Activated B cell treated with CpG ODN at 0.5 μM for 24 hours (primary cell): ENCODE measurements at places on chromosomes 4 and X.

DNA sequence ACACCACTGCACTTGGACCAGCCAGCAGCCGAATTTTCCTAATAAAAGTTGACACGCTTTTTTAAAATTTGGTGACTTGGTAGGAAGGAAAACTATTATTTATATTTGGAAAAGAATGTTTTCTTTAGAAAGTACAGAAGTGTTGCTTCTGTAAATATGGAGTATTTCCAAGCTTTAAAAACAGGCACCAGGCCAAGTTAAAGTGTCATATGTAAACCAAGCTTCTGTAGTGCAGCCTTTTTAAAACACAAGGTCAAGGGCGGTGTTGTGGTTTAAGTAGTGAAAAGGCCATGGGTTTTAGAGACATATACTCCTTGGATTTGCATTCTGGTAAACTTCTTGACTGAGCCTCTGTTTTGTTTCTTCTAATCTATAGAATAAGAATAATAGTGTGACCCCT is 62.7 kb downstream of the TRIM2 start:
- DNase-seq: no peak

- DNase-seq: no peak
Observed at GRCh38 chr4:79756140-79756895, 316.7 kb downstream of the ANTXR2 start.

DNA sequence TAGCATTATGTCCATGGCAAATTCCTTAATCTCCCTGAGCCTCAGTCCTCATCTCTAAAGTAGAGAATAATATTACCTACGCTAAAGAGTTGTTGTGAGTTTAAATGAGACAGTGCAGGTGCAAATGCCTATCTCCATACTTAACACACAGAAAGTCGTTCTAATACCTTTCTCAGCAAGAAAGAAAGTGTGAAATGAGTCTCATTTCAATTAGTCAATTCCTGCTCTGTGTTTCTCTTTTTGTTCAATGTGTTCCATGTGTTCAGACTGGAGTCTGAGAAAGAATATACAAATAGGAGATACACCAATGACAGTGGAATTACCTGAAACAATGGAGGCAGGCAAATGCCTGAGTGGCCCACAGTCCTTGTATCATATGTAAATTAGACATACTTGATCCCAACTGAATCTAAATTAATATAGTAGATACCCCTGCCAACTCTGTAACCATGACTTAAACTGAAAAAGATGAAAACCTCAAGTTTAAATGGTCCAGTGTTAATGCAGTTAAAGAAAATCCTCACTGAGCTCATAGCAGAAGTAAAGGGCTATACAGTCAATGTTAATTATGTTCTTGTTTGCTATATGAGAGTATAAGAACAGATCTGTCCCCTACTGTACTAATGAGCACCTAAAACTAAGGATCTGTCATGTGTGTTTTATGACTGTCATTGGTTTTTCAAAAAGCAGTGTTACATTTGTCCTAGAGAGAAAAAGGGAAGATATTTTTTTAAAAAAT is 68.2 kb downstream of the GPC3 start:
- DNase-seq: no peak

DNA sequence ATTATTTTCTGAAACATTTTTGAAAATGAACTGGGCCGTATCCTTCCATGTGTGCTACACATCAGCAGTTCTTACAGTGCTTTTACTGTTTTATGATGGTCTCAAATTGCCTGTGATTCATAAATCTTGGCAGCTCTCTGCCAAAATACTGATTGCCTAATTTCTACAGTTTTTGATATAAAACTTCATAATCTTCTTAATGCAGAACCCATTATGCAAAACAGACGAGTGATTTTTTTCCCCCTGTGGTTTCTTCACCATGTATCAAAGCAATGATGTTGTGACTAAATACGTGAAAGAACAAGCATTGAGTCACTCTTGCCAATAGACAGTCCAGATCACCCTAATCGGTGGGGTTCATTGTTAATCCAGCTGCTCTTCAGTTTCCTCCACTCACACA is 156.4 kb upstream of the WDR1 start:
- DNase-seq: no peak

- no peak for DNase-seq
Observed at GRCh38 chr4:6591781-6592180, 16.8 kb downstream of the MAN2B2 start.

DNA sequence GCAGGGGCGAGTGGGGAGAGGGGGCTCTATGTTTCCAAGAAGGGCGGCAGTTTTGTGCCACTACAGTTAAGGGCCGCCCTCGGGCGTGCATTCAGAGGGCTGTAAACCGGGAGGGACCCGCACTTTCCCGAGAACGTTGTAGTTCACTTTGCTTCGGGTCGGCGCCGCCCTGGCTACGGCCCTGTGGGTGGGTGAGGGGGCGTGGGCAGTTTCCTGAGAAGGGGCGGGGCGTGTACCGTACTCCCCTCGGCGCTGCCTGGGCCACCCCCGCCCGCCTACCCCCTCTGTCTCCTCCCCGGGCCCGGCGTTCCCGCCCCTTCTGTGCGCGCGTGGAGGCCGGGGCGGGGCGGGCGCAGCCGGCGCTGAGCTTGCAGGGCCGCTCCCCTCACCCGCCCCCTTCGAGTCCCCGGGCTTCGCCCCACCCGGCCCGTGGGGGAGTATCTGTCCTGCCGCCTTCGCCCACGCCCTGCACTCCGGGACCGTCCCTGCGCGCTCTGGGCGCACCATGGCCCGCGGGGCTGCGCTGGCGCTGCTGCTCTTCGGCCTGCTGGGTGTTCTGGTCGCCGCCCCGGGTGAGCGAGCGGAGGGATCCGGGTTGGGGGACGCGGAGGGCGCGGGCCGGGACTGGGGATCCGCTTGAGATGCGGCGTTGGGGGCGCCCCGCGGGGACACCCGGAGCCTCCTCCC is at the start of gene CD99:
TSS of gene CD99 (plus strand) at position 440 of the 687 bp plus-strand sequence. CDS start at position 506, 66 bp downstream.
- DNase-seq: peak; percentile 92

DNA sequence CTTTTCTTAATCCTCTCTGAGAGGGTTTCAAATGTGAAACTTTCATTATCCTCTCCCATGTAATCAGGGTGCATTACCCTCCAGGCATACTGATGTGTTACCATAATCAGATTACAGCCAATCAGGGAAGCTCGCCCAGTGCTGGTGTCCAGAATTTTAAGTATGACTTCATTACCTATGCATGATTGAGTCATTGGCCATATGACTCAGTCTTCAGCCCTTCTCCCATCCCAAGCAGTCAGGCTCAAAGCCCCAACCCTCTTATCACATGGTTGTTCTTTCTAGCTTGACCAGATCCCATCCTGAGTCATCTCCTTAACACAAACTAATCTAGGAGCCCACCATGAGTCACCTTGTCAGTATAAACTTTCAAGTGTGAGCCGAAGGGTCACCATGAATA is 1668.1 kb upstream of the AGA start:
- DNase-seq: no peak

GRCh38 chr4:38717604-38718003 is 53.6 kb downstream of the KLF3 start:
- DNase-seq: no peak

- DNase-seq: no peak
Observed at GRCh38 chr4:107893171-107894137, 37.9 kb upstream of the CYP2U1 start.

- no peak for DNase-seq
Observed at GRCh38 chr4:161894493-161895167, 269.2 kb downstream of the FSTL5 start.

DNA sequence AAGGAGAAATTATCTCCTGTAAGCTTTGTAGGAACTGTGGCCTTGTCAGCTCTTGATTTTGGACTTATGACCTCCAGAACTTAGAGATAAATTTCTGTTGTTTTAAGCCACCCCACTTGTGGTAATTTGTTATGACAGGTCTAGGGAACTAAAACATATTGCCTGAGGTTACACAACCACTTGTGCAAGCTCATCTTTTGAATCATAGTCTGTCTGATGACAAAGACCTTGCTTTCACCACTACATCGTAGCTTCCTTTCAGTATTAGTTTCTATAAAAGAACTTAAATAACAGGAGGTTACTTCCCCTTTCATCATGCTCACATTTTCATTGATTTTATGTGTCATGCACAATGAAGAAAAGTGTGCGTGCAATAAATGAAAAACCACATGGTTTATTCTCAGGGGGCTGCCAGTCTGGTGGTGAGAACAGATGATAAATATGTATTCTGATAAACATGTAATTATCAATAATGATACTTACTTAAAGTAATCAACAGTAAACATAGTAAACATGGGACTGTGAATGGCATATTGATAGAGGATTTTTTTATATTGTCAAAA is 690.0 kb upstream of the HS3ST1 start:
- DNase-seq: no peak

GRCh38 chr4:138400543-138400942 is 158.4 kb upstream of the SLC7A11 start:
- no peak for DNase-seq

GRCh38 chr4:101283434-101283833 is 63.9 kb downstream of the PPP3CA start:
- no peak for DNase-seq
